ENCODE measurements at places on chromosomes 13 and 19. TPM values are rescaled to one million over a fixed set of nuclear protein-coding genes. Genes with fewer than 3 reads are reported as not detected.

The GPR12 gene
- polyA plus RNA-seq, result not detected

The ANGPTL8 gene
- not detected for polyA plus RNA-seq

The CNN1 gene
- polyA plus RNA-seq, result not detected

The AMH gene
- polyA plus RNA-seq, result 0.15 TPM

The TMEM38A gene
- polyA plus RNA-seq, result 11.0 TPM

The TLE6 gene
- polyA plus RNA-seq, result 0.16 TPM

The UBXN6 gene
- polyA plus RNA-seq, result 7.0 TPM

The CGB2 gene
- not detected for polyA plus RNA-seq

The PRX gene
- 0.21 TPM for polyA plus RNA-seq

The FARP1 gene
- polyA plus RNA-seq, result 0.46 TPM

The GJA3 gene
- polyA plus RNA-seq, result 0.33 TPM

The TEX29 gene
- polyA plus RNA-seq, result not detected

The UGGT2 gene
- 0.70 TPM for polyA plus RNA-seq

The ZNF534 gene
- 0.14 TPM for polyA plus RNA-seq

The ZNF208 gene
- polyA plus RNA-seq, result 1.1 TPM

The EBI3 gene
- 24.2 TPM for polyA plus RNA-seq

The ZNF653 gene
- polyA plus RNA-seq, result 4.3 TPM

The EMP3 gene
- 586 TPM for polyA plus RNA-seq

The CYP2A6 gene
- not detected for polyA plus RNA-seq

The SIGLEC14 gene
- 15.0 TPM for polyA plus RNA-seq

Data from IgD-negative memory B cell (primary cell).